ENCODE measurements at places on chromosomes 2 and 18.

DNA sequence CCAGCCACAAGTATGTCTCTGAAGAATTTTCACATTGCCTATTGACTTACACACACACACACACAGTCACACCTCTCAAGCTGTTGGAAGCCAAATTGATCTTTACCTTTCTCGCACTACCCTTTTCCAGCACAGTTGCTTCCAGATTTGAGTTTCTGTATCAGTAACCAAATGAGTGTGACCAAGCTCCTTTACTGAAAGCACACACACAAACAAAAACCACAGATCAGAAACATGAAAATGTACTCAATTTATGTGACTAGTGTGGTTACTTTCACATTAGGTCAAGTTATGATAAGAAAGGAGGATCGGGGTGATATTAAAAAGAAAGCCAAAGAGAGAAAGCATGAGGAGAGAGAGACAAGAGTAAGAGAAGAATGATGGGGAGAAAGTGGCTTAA lies 993.9 kb upstream of the POU3F3 start:
- DNase-seq: no peak

DNA sequence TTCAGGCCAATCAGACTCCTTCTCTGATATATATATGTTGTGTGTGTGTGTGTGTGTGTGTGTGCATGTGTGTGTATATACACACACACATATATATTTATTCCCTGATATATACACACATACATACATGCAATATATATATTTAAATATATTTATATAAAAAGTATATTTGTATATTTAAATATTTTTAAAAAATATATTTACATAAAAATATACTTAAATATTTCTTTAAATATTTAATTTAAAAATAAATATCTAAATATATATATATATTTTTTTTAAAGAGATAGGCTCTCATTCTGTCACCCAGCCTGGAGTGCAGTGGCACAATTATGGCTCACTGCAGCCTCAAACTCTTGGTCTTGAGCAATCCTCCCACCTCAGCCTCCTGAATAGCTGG lies 281.3 kb downstream of the DYSF start:
- DNase-seq: no peak

- no peak for DNase-seq
These were observed 33.1 kb downstream of the ARL4C start for GRCh38 chr2:234463626-234464290.

DNA sequence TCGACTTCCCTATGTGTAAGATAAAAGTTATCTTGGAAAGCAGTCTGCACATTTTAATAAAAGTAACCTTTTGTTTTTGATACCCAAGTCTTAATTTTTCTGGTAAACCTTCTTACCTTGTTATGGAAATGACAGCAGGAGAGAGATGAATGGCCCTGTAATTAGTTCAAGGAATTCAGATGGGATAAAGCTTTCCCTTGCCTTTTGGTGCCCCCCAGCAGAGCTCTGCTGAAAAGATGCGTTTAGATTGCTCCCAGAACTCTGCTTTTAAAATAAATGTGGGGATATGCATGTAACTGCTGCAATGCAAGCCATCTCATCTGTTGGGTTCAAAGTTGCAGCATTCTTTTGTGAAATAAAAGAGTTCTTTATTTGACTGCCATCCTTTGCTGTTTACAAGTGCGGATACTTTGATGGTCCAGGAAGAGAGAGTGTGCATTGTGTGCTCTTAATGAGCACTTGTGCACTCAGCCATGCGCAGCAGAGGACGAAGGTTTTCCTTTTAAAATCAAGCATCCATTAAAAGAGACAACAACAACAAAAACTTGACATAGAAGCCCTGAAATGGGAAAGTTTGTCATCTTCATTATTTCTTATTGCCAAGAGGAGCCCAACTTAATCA lies 176.7 kb upstream of the ST6GAL2 start:
- DNase-seq: no peak

GRCh38 chr2:118834901-118835745 lies 12.3 kb downstream of the EN1 start:
- DNase-seq: no peak

- no peak for DNase-seq
These were observed 7.9 kb downstream of the TMEM198 start for GRCh38 chr2:219551441-219552381.

DNA sequence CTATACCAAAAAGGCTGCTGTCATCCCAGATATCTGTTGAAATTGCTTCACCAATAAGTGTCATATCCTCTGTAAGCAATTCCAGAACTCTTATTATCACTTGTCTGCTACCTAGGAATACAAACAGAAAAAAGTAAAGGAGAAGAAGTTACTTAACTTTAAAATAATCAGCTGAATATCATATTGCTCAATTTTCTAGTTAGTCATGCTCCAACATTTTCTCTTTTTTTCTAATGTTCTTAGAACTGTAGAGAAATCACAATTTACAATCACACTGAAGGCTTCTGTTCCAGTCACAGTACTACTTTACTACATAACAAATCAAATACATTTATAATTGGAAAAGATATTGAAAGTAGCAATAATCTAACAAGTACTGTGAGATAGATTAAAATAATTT lies 17.4 kb downstream of the RTTN start:
- no peak for DNase-seq

- DNase-seq: no peak
These were observed 12.8 kb downstream of the PXDN start for GRCh38 chr2:1731447-1731962.

GRCh38 chr2:188028739-188029138 lies 262.9 kb upstream of the GULP1 start:
- DNase-seq: no peak

DNA sequence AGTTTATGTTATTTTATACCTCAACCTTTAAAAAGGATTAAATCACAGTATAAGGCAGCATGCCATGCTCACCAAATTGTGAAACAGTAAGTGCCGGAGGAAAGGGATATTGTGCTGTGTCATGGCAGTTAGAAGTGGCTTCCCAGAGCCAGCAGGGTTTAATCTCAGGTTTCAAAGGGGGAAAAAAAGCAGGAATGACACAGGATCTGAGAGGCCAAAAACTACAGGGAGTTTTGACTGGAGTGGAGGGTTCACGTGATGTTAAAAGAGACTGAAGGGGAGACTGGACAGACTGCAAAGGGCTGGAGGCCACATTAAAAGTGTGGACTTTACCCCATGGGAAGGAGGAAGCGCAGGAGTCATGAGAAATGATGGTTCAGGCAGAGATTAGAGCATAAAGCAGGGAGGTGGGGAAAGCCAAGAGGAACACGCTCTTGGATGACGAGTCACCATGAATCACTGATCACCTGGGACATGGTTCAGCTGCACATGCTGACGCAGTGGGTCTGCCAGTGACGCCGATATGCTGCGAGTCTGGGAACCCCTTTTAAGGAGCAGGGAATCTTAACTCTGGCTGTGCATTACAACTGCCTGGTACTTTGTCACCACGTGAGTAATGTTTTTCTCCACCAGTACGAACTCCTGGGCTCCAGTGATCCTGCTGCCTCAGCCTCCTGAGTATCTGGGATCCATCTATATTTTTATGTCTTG lies 6.1 kb downstream of the CHMP1B start:
- no peak for DNase-seq

- no peak for DNase-seq
These were observed 68.2 kb downstream of the ADI1 start for GRCh38 chr2:3451169-3451568.

- DNase-seq: no peak
These were observed 401.8 kb downstream of the KCNJ3 start for GRCh38 chr2:155100261-155100660.

- no peak for DNase-seq
These were observed 28.6 kb downstream of the HS1BP3 start for GRCh38 chr2:20622296-20622686.

DNA sequence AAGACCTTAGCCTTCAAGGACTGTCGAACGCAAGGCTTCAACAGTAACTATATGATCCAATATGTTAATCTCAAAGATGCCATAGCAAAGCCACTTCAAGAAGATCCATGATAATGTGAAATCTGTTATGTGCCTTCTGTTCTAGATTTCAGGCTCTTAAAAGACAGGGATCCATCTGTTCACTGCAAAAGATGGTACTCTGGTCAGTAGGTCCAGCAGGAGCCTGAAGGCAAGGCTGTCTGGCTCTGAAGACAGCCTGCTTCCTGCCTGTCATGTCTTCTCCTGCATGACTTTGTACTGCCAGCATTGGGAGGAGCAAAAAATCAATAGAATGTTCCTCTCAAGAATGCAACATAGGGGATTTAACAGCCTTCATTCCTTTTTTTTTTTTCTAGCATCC lies 270.8 kb upstream of the PARD3B start:
- DNase-seq: no peak

- DNase-seq: no peak
These were observed 99.0 kb downstream of the PRKCE start for GRCh38 chr2:45750484-45750883.

GRCh38 chr2:10926191-10926820 lies 14.6 kb downstream of the KCNF1 start:
- DNase-seq: no peak

DNA sequence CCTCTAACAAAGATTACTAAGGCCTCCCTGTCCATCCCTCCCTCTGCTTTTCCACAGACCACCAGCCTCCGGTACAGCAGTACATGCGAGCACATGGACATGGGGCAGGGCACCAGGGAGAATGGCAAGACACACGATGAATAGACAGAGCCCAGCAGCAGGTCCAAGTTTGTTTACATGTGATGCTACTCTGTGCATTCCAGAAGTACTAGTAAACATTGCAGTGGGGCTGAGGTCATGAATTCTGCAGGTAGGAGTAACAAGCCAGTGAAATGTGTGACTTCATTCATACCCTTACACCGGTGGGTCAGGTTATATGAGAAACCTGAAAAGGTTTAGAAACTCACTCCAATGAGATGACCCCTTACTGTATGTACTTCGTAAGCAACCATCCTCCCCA lies 205.7 kb downstream of the BCL11A start:
- DNase-seq: no peak

DNA sequence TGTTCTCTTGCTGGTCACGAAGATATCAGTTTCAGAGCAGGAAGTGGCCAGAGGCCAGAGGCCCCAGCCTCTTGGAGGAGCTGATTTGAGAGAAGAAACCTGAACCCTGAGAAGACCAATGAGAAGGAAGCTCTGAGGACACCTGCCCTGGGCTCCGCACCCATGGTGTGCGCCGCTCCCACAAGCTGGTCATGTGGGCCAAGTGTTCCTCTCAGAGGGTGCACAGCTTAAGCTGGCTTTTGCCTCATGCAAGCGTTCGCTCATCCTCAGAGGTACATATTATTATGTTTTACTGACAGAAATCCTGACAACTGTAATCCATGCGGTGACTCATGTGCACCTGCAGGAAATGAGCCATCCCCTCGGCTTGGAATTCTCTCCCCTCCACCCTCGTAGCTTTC lies 316.1 kb upstream of the MYT1L start:
- DNase-seq: no peak

Measured in amygdala (tissue), 56 donors.